ENCODE measurements at places on chromosomes 6 and 20.

- DNase-seq, result no peak
These were observed 5.2 kb upstream of the CST5 start for GRCh38 chr20:23884771-23885162.

DNA sequence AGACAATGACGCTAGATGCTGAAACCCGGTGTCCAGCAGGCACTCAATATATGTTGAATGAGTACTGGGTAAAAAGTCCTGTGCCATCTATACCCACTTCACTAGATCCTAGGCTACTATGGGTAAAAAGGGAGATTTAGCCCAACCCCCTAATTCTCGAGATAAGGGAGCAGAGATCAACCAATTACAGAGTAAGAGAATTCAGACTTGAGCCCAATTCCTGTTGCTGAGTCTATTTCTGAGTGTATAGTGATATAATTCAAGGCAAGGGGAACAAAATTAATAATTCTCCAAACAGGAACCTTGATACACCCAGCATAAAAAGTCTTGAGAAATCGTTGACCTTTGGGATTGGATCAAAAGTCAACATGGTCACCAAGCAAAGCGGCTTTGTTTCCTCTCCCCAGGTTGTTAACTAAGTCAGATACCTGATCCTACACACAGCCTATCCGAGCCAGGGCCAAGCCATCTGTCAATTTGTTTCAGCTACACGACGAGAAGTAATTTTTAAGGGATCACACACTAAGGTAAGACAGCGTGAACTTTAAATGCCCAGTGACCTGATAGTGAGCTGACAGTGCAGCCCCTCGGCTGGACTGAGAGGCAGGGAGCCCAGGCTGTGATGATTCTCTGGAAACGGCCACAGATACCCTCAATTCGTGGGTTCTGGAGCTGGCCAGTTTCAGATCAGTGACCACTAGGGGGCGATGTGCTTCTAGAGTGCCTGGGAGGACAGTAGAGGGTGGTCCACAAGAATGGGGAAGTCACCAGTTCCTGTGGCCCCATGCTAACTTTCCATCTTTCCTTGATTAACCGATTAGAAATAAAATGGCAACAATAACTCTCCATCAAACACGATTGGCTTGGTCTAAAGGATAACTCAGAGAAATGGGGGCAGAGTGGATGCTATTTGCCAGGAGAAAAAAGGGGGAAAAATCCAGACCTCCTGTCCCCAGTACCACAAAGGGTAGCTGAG lies 46.2 kb downstream of the SLC22A23 start:
- DNase-seq, result peak; percentile 67

DNA sequence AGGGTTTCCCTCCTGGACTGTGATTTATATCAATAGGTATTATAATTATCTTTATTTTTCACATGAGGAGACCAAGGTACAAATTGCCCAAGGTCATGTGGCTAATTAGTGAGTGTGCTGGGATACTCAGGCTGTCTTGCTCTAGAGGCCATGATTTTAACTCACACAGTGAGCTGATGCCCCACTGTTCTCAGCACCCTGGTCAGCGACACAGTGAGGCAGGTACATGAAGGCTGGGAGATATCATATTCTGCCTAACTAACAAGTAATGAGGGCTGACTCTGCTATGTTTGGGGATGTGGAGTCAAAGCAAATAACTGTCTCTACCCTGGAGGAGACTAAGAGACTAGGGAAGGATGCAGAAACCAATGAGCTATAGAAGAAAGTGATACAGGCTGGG lies 501.1 kb downstream of the PTPRT start:
- no peak for DNase-seq

GRCh38 chr6:134422426-134423231 lies 104.7 kb upstream of the SGK1 start:
- DNase-seq, result no peak

- peak; percentile 42 for DNase-seq
These were observed 24.2 kb upstream of the PPP1R14C start for GRCh38 chr6:150118627-150119026.

DNA sequence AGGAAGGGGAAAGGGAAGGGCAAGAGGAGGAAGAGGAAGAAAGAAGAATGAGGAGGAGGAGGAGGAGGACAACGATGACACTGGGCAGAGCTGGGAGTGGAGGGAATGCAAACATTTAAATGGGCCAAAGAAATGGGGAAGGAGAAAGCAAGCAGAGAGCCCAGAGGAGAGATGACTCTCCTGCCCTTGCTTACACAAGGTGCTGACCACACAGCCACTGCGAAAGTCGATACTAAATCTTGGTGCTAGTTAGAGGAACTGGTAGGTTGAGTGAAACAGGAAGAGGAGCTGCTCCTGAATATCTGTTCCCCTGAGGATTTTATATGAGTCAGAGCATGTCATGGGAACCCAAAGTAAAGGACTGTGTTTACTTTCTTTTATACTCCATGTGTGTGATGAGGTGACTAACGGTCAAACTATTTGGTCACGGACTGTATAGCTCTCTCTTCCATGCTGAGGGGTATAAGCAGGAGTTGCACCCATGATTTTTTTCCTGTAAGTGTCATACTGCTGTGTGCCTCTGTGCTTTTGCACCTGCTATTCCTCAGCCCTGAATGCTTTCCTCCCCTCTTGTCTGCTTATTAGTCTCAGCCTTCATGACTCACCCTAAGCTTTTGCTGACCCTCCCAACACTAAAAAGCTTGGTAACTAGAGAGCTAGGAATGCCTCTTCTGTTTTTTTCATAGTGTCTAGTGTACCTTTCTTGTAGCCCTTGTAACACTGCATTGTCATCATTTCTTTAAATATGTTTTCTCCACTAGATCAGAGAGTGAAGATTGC lies 9.5 kb upstream of the PAQR8 start:
- peak; percentile 27 for DNase-seq

GRCh38 chr6:44535446-44535845 lies 147.9 kb downstream of the CDC5L start:
- no peak for DNase-seq

DNA sequence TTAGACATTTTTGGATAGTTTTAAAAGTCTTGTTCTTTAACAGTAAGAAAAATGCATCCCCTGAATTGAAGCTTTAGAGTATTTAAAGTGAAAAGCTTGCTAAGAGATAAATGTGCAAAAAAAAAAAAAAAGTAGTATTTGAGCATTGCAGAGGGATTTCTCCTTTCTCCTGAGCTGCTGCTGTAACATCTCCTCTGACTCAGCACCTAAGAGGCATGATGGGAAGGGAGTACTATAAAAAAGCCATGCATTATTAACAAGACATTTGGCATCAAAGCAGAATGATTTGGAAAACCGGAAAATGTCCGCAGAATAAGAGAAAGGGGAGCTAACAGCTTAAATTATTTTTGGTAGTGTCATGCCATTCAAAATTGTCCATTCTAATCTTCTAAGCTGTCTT lies 27.9 kb downstream of the B4GALT5 start:
- DNase-seq, result no peak

DNA sequence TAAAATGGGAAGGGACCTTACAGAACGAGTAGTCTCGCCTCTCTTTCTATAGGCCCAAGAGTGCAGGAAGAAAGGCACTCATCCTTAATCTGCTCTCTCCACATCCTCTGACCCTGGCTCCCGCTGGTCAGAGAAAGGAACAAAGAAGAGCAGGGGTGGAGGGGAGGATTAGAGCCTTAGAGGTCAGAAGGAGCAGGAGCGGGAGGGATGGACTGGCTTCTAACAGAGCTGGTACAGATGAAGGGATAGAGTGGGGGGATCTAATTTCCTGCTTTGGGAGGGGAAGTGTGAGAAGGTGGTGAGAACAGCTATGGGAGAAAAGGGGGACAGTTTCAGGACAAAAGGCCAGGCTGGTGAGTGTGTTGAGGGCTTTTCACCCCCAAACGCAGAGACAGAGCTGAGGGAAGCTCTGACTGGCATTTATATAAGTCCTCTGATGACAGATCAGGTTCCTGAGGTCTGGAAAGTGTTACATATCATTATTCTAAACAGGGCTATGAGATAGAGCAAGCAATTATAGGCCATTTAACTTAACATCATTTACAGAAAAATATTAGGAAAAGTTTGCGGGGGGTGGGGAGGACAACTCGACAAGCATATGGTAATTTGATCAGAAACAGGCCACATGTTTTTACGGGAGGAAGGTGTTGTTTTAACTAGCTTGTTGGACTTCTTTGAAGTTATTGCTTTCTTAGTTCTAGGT lies 111.1 kb downstream of the FOXC1 start:
- DNase-seq, result no peak

DNA sequence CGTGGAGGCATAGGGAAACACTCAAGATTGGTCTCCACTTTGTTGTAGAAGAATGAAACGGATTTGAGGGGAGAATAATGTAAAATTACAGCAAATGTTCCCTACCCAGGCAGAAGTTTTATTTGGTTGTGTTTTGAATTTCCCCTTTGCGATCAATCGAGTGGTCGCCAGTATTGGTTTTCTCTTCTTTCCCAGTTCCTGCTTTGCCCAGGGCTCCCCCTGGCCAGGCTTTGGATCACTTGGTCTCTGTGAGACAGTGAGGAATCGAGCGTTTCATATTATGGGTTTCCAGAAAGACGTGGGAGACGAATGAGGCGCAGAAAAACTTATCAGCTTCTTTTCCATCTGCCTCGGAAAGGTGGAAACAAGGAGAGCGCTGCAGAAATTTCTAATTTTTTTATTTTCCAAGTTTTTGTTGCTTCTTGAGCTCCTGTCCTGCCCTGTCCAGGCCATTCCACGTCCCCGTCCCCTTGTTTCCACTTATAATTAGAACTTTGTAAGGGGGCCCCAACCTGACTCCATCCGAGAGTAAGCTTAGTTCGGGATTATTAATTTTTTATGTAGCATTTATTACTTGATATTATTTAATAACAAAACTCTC lies 7.5 kb upstream of the TBX18 start:
- no peak for DNase-seq

DNA sequence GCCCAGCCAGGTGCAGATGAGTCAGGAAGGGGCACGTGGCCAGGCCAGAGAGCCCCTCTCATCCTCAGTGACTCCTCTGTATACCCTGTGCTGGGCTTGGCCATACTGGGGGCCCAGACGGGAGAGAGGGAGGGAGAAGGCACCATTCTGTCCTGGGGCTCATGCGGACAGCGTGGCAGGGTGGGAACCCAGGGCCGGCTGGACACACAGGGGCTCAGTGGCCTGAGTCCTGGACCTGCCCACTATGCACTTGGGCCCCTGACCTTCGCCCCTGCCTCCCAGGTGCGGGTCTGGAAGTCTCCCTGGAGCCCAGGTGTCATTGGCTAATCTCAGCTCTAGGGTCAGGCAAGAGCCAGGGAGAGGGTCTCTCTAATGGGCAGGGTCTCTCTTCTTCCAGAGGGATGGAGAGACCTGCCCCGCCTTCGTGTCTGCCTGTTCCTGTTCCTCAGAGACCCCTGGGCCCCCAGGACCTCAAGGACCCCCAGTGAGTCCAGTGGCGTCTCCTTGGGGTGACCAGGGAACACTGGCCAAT lies 27.7 kb downstream of the COL20A1 start:
- DNase-seq, result no peak

GRCh38 chr6:47034926-47035325 lies 7.2 kb downstream of the ADGRF1 start:
- peak; percentile 65 for DNase-seq

GRCh38 chr6:107647439-107647948 lies 157.6 kb downstream of the SOBP start:
- DNase-seq, result no peak

DNA sequence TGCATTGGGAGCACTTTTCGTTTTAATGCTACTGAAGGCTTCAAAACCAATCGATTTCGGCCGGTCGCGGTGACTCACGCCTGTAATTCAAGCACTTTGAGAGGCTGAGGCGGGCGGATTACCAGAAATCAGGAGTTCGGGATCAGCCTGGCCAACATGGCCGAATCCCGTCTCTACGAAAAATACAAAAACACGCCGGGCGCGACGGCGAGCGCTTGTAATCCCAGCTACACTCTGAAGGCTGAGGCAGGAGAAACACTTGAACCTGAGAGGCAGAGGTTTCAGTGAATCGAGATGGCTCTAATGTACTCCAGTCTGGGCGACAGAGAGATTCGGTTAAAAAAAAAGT lies 58.4 kb downstream of the TRIM38 start:
- DNase-seq, result no peak

DNA sequence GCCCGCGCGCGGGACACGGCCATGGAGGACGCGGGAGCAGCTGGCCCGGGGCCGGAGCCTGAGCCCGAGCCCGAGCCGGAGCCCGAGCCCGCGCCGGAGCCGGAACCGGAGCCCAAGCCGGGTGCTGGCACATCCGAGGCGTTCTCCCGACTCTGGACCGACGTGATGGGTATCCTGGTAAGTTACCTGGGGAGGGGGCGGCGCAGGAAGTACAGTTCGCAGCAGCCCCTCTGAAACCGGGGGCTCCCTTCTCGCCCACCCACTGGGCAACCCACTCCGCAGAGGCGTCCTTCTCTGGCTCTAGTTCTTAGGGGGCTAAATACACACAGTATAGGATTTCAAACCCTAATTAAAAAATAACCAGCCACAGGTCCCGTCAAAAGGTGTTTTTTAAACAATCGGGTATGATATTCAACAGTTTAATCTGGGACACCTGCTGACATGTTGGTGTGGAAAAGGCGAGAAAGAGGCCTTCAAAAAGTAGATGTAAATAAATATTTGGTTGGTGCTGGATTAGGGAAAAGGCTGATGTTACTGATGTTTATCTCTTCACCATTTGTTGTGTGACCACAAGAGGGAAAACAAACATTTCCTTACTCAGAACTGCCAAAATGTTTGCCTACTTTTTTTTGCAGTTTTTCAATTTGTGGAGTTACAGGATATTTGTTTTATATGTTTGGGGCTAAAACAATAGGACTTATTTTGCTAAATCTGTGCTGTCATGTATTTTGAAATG lies 577 bp downstream of the SASH1 start:
- DNase-seq, result no peak

- no peak for DNase-seq
These were observed 46.1 kb downstream of the POU3F2 start for GRCh38 chr6:98880486-98880885.

GRCh38 chr6:37784585-37784967 lies 35.0 kb upstream of the ZFAND3 start:
- DNase-seq, result no peak

DNA sequence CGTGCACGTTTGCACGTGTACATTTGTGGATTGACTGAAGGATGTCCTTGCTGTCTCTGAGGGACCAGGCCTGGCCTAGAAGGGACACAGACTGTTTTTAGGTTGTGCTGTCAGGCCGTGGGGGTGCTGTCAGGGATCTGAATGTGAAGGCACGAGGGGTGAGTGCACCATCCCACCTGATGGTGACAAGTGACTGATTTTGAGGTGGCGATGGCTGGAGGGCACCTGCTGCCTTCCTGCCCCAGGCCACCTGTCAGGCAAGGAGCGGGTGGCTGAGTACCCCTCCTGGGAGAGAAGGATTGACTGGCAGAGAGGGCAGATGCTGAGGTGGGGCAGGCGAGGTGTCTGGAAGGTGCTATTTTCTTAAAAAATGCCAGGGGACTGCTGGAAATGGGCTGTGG lies 1.2 kb downstream of the RAB44 start:
- DNase-seq, result no peak

- DNase-seq, result no peak
These were observed 5.5 kb downstream of the MANBAL start for GRCh38 chr20:37295001-37295400.

Measured in NCI-H748 treated with DMSO at 0.1 percent for 48 hours (cell line).